NCI-H2171 (cell line): ENCODE measurements at places on chromosomes 3 and 15.

- DNase-seq = no peak
These were observed 16.6 kb downstream of the CHCHD6 start for GRCh38 chr3:126720596-126720995.

GRCh38 chr3:82386647-82387046, 625.2 kb upstream of the GBE1 start:
- DNase-seq = no peak

DNA sequence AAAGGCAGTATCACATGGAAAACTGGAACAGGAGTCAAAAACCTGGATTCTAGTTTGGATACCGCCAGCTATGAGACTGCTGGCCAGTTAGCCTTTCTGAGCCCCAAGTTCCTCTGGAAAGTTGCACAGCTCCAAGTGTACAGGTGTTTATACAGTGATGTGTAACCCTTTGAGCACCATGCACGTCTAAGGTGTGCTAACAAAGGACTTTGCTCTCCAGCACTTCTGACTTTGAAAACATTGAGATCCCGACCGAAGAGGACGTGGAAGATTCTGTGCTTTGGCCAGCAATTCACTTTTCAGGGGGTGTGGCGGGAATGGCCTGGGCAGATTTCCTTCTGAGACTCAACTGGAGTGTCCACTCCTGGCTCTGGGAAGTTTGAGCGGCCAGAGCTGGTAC, 45.8 kb upstream of the UMPS start:
- DNase-seq = no peak

DNA sequence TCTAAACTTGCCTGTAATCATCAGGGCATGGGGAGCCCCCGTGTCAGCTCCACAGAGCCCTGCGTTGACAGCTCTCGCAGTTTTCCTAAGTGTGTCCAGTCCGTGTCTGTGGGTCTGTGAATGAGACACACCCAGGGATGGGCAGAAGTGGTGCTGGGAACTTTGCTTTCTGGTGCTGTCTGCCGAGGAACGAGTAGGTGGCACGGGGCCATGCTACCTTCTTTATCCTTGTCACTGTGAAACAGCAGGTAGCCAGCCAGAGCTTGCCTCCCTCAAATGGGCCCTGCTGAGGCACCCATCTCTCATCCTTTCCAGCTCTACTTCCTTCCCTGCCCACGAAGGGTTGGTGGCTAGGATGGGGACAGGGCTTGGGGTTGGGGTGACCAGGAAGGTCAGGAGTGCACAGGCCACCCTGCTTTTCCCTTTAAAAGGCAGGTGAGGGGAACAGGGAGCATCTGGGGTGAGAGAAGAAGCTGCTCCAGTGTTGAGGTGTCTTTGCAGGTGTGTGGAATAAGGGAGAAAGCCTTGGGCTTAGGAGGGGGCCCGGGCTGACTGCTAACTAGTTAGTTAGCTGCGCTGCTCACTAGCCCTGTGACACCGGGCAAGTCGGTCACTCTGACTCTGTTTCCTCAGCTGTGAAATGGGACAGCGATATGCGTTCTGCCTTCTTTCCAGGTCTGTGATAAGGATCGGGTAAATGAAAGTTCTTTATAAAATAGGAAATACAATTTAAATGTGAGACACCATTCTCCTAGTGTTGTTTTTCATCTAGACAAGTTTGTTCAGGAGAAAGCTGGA, 27.9 kb downstream of the PDIA5 start:
- DNase-seq = no peak

DNA sequence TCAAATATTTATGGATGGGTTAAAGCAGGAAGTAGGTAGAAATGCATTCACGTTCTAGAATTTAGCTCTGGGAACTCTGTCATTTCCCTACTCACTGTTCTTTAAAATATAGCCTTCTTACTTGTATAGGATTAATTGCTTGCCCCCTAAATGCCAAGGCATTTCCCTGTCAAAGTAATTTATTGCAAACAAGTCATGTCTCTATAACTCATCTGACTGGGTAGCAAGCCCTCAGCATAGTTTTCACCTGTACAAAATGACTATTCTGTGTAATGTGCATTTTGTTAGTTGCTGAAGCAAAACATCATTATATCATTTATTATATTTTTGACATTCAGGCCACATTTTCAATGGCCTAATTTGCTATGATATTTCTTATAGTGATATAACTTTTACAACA, 1308.2 kb upstream of the EPHA6 start:
- DNase-seq = no peak

- no peak for DNase-seq
These were observed 528.8 kb downstream of the SHQ1 start for GRCh38 chr3:72319194-72320094.
